Activated gamma-delta T cell treated with anti-CD3 and anti-CD28 coated beads, Interleukin-2, amount 50 U/mL, for 16 hours (primary cell): ENCODE measurements at places on chromosomes 7 and 10.

DNA sequence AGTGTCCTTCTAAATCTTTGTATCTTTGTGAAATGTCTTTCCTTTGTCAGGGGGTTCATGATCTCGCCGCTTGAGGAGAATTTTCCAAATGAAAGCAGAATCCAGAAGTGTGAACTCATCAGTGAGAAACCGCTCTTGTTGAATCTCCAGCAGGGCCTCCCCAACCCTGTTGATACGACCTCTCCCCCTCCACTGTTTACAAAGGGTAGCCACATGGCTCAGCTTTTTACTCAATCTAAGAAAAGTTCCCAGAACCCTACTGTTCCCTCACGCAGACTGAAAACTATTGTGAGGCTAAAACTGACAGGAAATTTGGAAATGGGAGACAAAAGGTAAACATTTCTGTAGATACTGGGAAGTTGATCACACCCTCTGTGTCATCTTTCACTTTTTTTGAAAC, 73.9 kb downstream of the SEMA3C start:
- DNase-seq = no peak

GRCh38 chr7:29135846-29136245, 10.5 kb downstream of the CPVL start:
- no peak for DNase-seq

- DNase-seq = no peak
Measured at GRCh38 chr7:99831595-99831994, 3.8 kb downstream of the CYP3A43 start.

- DNase-seq = no peak
Measured at GRCh38 chr10:121919666-121920065, 8.2 kb downstream of the ATE1 start.
